WTC11 (cell line): ENCODE measurements at places on chromosomes 11 and 22.

- no peak for DNase-seq
These were observed 60.3 kb downstream of the NELL1 start for GRCh38 chr11:20729597-20730105.

- DNase-seq = no peak
These were observed 590 bp downstream of the COMMD9 start for GRCh38 chr11:36288442-36289225.

DNA sequence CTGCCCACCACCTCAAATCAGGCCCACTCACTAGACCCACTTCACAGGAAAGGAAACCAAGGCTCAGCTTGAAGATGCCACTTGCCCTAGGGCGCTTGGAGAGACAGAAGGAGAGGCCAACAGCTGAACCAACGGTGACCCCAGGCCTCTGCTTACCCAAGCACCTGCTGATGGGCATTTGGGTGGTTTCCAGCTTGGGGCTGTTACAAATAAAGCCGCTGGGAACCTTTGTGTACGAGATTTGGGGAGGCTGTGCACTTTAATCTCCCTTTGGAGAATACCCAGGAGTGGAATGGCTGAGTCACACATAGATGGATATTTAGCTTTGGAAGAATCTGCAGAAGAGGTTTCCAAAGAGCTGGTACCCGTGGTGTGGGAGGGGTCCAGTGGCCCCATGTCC lies 50.9 kb upstream of the LINC01488 start:
- no peak for DNase-seq

GRCh38 chr11:65437436-65438227 lies 15.0 kb downstream of the NEAT1 start:
- no peak for DNase-seq

GRCh38 chr11:102592634-102593581 lies 32.2 kb downstream of the MMP20 start:
- DNase-seq = no peak

DNA sequence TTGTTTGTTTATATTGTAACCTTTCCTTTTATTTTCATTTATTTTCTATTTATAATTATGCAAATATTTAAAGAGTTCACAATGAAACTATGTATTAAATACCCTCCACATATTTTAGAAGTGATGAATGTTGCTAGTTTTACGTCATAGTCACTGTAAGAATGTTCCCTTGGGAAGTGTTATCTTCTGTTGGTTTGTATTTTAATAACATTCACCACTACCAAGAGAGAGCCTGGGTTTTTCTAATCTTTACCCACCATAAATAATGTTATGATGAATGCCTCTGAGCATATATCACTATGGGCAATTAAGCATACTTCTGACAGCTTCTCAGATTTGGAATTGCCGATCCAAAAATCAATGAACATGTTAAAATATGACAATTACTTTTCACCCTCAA lies 80.7 kb downstream of the GGT1 start:
- DNase-seq = no peak

DNA sequence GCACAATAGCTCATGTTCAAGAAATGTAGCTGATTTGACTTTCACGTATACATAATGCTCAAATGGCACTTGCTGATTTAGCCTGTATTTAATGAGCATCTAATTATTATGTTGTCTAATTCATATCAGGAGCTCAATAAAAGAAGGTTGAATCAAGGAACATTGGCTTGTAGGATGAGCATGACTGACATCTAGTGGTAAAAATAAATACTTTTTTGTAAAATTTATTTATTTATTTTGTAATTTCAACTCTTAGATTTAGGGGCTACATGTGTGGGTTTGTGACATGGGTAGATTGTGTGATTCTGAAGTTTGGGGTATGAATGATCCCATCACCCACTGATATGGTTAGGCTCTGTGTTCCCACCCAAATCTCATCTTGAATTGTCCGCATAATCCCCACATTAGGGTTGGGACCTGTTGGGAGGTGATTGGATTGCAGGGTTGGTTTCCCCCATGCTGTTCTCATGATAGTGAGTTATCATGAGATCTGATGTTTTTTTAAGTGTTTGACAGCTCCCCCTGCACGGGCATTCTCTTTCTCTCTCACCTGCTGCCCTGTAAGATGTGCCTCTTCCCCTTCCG lies 1.7 kb upstream of the OR52E5 start:
- no peak for DNase-seq

DNA sequence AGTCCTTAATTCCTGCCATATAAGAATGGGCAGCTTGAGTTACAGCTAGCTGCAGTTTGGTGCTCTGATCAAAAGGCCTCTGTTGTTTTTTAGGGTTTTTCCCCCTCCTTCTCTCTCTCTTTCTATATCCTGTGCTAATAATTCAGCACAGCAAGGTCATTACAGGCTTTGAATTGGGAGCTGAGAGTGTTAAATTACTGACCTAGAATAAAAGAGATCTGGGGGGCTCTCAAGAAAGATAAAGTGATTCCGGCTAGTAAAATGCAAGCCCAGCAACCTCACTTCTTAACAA lies 84.9 kb downstream of the CSTPP1 start:
- no peak for DNase-seq

DNA sequence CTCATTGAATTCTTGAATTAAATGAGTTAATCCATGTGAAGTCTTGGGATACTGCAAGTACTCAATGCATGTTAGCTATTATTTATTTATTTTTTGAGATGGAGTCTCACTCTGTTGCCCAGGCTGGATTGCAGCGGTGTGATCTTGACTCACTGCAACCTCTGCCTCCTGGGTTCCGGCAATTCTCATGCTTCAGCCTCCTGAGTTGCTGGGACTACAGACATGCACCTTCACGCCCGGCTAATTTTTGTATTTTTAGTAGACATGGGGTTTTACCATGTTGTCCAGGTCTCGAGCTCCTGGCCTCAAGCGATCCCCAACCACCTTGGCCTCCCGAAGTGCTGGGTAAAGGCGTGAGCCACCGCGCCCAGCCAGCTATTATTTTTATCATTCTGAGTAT lies 9.4 kb downstream of the MMP7 start:
- no peak for DNase-seq

DNA sequence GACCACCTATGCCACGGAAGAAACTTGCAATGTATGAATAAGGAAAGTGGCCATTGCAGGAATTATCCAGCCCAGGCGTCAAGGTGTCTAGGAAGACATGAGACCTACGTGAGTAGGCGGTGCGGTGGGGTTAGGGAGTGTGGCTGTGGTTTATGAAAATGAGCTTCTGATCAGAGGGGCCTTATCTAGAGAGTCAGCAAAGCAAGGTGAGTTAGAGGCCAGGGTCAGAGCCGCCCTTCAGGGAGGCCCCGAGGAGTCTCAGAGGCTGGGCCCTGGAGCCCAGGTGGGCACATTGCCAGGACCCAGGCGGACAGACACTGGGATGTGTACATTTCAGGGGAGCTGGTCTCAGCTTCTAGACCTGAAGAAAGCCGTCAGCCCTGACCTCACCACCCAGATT lies 13.8 kb upstream of the LINC01488 start:
- no peak for DNase-seq

DNA sequence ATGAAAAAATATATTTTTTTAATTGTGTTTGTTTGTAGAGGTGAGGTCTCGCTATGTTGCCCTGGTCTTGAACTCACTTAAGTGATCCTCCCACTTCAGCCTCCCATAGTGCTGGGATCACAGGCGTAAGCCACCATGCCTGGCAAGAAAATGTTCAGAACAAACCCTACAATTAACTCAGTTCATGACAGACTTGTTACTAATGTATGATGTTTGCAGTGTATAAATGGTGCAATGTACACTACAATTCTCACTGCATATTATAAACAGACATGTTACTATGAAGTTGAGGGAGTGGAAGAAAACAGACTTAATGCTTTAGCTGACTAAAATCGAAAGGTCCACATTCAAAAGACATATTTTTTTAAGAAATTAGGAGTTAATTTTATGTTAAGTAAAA lies 59.0 kb downstream of the SIK3 start:
- no peak for DNase-seq

DNA sequence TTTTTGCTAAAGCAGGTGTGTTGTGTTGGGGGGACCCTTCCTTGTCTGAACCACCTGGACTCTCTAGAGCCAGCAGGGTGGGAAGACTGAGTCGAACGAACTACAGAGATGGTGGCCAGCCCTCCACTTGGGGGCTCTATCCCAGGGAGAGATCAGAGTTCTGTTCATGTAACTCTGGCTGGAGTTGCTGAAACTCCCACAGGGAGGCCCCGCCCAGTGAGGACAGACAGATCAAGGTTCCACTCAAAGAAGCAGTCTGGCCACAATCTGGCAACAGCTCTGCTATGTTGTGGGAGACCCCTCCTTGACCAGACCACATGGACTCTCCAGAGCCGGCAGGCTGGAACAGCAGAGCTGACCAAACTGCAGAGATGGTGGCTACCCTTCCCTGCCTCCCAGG lies 20.2 kb upstream of the OR5AK2 start:
- no peak for DNase-seq

GRCh38 chr22:40009292-40009774 lies 14.6 kb downstream of the FAM83F start:
- DNase-seq = peak; percentile 63

DNA sequence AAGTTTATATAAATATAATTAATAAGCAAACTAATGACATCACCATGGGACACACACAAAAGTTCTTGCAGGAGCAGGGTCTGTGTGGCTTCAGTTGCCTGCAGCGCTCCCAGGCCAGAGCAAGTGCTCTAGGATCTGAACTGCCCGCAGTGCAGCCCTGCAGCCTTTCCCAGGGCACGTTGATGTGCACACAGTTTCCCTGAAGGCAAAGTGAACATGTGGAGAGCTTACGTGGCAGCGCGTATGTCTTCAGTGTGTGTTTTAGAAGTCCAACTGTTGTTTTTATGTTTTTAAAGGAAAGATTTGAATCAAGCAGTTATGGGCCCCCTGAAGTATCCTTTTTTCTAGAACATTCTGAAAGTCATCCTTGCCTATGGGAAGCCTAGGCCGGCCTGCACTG lies 1.2 kb upstream of the TIGD3 start:
- DNase-seq = no peak

GRCh38 chr11:76291576-76292526 lies 85.5 kb upstream of the WNT11 start:
- DNase-seq = no peak

DNA sequence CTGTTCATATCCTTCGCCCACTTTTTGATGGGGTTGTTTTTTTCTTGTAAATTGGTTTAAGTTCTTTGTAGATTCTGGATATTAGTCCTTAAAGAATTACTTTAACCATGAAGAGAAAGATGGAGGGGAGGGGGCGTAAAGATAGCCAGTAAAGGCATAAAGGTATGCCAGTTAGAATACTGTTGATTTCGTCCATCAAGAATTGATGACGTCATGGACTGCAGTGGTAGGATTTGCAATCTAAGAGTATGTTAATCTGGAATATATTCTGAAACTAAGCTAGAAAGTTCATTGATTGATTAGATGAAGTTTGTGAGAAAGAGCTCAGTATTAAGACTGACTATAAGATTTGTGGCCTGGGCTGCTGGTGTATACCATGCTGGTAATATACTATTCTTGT lies 856.1 kb downstream of the NTM start:
- DNase-seq = no peak

- DNase-seq = no peak
These were observed 452.9 kb downstream of the MN1 start for GRCh38 chr22:27348634-27349033.

DNA sequence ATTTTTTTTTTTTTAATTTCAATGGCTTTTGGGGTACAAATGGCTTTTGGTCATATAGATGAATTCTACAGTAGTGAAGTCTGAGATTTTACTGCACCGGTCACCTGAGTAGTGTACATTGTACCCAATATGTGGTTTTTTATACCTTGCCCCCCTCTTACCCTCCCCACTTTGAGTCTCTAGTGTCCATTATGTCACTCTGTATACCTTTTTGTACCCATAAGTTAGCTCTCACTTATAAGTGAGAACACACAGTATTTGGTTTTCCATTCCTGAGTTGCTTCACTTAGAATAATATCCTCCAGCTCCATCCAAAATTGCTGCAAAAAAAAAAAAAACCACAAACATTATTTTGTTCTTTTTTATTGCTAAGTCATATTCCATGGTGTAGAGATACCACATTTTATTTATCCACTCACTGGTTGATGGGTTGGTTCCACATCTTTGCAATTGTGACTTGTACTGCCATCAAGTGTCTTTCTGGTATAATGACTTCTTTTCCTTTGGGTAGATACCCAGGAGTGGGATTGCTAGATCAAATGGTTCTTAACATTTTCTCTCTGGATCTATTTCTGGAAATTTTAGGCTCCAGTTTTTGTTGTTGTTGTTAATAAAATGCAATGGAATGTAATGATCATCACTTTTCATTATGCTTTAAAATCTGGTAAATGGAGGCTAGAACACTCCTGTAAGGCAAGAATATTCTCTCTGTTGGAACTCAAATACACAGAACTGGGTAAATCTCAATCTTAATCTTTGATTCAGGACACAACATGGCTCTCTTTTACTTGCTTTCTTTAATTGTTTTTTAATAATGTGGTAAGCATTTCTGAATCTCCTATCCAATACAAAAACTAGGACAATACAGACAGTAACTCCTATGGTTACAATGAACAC lies 10.3 kb downstream of the NEAT1 start:
- no peak for DNase-seq

- DNase-seq = no peak
These were observed 94.5 kb upstream of the HSD17B12 start for GRCh38 chr11:43585877-43586608.

- DNase-seq = no peak
These were observed 10.1 kb downstream of the MCM5 start for GRCh38 chr22:35409783-35410662.
